Colonic mucosa (tissue), 4 donors: ENCODE measurements at places on chromosomes 16 and 17. TPM values are rescaled to one million over a fixed set of nuclear protein-coding genes. Genes with fewer than 3 reads are reported as not detected.

Gene CRYBA1
- total RNA-seq = not detected

Gene HOXB9
- total RNA-seq = 73.9 TPM

Gene SPATA22
- total RNA-seq = not detected

Gene UBE2I
- 143 TPM for total RNA-seq

Gene PIK3R6
- total RNA-seq = 0.96 TPM

Gene KRTAP9-4
- not detected for total RNA-seq

Gene AHSP
- total RNA-seq = not detected

Gene CMTM4
- total RNA-seq = 212 TPM

Gene GRAP
- 0.93 TPM for total RNA-seq

Gene TTYH2
- 0.86 TPM for total RNA-seq

Gene PSMD12
- total RNA-seq = 51.1 TPM

Gene MYCBPAP
- 2.8 TPM for total RNA-seq

Gene ITPRIPL2
- total RNA-seq = 36.2 TPM

Gene CTRL
- 2.2 TPM for total RNA-seq

Gene KRT23
- 1.2 TPM for total RNA-seq

Gene KRT38
- total RNA-seq = not detected

Gene TAT
- total RNA-seq = 2.2 TPM

Gene IL34
- total RNA-seq = 2.8 TPM

Gene CDH8
- total RNA-seq = 0.69 TPM

Gene ZG16
- total RNA-seq = 758 TPM

Gene IGF2BP1
- total RNA-seq = 0.96 TPM

Gene MAF
- 21.1 TPM for total RNA-seq

Gene TM4SF5
- 15.1 TPM for total RNA-seq

Gene KCTD11
- total RNA-seq = 5.6 TPM

Gene SLC12A3
- not detected for total RNA-seq

Gene UNC119
- total RNA-seq = 31.4 TPM

Gene CLDN9
- total RNA-seq = 0.35 TPM

Gene CES4A
- 7.8 TPM for total RNA-seq

Gene PRR15L
- total RNA-seq = 259 TPM

Gene PIK3R5
- total RNA-seq = 2.5 TPM

Gene PYY
- total RNA-seq = 73.8 TPM

Gene CCR7
- 0.72 TPM for total RNA-seq

Gene CACNA1H
- total RNA-seq = 2.1 TPM
